RWPE1 (cell line): ENCODE measurements at places on chromosomes 1 and 21.

- DNase-seq = no peak
These were observed 19.3 kb downstream of the BEND5 start for GRCh38 chr1:48757363-48757762.

- no peak for DNase-seq
These were observed 9.2 kb downstream of the TTF2 start for GRCh38 chr1:117069220-117069844.

GRCh38 chr1:12345350-12346217, 115.8 kb downstream of the VPS13D start:
- DNase-seq = no peak

DNA sequence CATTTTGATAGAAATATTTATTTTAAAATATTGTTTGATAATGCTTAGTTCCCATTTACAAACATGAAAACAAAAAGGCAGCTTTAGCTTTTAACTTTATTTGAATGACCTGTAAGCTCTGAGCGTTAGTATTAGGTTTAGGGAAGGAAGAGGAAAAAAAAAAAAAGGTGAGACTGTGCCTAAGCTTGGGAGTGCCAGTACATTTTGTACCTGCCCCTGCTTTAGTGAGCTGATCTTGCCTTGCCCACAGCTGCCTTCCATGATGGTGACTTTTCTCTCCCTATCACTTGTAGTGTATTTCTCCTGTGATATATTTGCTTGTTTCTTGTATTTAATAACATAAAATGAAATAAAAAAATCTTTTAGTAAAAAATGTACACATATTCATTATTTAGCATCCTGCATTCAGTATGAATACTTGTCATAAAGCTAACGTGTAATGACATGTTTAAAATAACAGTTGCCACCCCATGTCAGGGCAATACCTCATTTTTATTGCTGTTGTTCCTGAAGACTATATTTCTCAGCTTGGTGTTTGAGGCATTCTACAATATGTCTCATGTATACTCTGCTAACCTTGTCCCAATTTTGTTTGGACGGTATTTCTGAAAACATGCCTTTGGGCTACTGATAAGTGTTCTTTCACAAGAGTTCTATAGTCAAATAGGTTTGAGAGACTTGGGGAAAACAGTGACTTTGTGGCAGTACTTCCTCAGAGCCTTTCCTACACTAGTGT, 76.3 kb downstream of the NEK7 start:
- peak; percentile 76 for DNase-seq

- peak; percentile 71 for DNase-seq
These were observed at the start of gene ADORA1 for GRCh38 chr1:203127666-203128430. Gene ADORA1 (plus strand): TSS chr1:203127726. CDS start chr1:203128842, 1,116 bp downstream.

GRCh38 chr1:169392406-169392805, 24.4 kb downstream of the BLZF1 start:
- DNase-seq = no peak

- DNase-seq = no peak
These were observed 2.9 kb downstream of the KRTCAP2 start for GRCh38 chr1:155170101-155170785.

GRCh38 chr1:75582725-75583261, 28.1 kb downstream of the SLC44A5 start:
- DNase-seq = no peak

DNA sequence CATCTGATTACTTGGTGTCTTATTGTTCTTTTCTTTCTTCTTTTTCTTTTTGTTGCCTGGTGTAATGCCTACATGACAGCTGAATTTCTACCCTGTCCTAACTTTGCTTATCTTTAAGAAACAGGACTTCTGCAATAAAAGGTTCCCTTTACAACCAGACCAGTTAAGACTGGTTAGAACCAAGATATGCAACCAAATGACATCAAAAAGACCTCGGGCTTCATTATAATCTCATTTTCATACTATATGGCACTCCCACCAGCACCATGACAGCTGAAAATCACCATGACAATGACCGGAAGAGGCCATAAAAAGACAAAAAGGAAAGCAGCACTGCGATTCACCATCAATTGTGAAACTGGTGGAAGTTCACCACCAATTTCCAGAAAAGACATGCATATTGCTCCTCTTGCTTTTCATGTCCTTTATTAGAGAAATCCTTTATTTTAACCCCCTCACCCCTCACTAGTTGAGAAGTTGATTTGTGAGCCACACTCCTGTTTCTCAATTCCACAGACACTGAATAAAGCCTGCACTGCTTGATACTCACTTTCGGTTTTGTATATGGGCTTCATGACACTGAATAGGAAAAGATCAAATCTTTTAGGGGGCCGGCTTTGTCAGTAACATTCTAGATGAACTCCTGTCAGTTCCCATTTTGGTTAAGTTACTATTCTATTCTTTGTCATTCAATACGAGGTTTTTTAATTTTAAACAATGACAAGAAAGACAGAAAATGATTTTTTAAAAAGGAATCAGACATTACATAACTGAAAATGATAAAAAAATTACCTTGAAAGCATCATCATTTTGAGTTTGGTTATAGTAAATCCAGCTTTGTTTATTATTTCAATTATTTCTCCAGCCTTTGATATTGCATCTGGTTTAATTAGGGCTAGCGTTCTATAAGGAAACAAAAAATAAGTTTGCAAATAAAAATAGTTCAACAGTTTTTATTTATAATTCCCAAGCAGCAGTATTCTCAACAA, 58.1 kb downstream of the NME7 start:
- DNase-seq = no peak

- DNase-seq = no peak
These were observed 52.7 kb downstream of the DHRS3 start for GRCh38 chr1:12565094-12565965.

DNA sequence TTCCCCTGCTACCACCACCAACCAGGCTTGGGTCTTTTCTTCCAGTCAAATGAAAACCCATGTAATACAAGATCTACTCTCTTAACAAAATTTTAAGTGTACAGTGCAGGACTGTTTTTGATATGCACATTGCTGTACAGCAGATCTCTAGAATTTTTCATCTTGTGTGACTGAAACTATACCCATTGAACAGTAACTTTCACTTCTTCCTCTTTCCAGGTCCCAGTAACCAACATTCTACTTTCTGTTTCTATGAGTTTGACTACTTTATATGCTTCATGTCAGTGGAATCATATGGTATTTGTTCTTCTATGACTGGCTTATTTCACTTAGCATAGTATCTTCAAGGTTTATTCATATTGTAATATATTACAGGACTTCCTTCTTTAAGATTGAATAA, 45.3 kb upstream of the PLPPR4 start:
- DNase-seq = no peak

GRCh38 chr1:904310-904950, 19.3 kb upstream of the SAMD11 start:
- peak; percentile 44 for DNase-seq

DNA sequence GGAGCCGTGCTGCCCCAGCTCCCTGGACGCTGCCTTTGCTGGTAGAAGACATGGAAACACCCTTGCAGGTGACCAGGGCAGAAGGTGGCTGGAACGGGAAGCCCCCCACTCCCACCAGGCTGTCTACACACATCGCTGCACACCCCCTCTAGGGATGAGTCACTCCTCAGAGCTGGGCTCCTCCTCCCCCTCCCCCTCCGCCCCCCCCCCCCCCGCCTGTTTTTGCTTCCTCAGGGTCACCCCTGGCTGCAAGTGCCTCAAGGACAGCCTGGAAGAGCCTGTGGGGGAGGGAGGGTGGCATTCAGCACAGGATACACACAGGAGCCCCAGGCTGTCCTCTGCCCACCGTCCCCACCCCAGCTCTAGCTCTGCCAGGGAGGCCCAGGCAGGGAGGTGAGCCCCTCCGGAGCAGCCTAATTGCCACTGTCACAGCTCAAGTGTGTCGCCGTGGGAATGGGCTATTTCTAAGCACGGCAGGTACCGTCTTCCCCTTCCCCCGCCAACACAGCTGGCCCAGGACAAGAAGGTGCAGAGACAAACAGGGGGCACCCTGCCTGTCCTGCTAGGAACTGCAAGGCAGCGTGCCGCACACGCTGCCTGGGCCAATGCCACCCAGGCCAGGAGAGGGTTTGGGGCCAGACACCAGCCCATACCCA, 2.5 kb downstream of the FNDC10 start:
- no peak for DNase-seq

- DNase-seq = no peak
These were observed 76.2 kb downstream of the EIF4G3 start for GRCh38 chr1:21100481-21100921.

- DNase-seq = no peak
These were observed 612.2 kb downstream of the SMYD3 start for GRCh38 chr1:245894843-245895242.

DNA sequence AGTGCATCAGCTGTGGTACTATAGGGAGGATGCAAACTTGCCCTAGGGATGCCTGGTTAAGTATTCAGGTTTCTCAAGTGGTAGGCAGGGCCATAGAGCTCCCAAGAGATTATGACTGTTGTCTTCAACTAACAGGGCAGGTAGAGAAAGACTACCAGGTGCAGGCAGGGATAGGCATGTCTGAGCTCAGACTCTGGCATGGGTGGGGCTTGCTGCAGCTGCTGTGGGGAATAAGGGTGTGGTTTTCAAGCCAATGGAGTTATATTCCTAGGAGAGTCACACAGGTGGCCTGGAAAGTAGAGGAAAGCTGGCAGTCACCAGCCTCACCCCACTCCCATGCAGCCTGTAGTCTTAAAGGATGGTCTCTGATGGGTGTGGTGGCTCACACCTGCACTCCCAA, 673.4 kb upstream of the ADGRL4 start:
- DNase-seq = no peak

DNA sequence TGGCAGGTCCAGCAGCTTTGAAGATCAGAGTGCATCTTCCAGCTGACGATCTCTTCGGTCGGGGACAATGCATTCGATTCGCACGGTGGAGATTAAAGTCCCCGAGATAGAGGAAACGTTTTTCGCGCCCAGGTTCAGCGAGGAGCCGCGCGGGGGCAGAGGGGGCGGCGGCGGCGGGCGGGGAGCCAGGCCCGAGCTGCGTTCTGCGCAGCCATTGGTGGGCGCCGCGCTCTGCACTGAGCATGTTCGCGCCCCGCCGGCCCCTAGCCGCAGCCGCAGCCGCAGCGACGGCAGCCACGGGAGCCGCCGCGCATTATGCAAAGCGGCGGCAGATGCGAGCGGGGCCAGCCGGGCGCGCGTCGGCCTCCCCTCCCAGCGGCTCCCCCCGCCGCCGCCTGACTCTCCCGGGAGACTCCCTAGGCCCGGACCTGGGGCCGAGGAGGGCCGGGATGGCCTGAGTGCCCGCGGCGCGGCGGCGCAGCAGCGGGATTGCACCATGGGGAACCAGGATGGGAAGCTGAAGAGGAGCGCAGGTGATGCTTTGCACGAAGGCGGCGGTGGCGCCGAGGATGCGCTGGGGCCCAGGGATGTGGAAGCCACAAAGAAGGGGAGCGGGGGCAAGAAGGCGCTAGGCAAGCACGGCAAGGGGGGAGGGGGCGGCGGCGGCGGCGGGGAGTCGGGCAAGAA, at the start of gene FMN2:
Gene FMN2, plus strand, starts transcription at position 270 of the 687 bp plus-strand sequence. Its CDS starts 227 bp downstream, at position 497.
- no peak for DNase-seq

DNA sequence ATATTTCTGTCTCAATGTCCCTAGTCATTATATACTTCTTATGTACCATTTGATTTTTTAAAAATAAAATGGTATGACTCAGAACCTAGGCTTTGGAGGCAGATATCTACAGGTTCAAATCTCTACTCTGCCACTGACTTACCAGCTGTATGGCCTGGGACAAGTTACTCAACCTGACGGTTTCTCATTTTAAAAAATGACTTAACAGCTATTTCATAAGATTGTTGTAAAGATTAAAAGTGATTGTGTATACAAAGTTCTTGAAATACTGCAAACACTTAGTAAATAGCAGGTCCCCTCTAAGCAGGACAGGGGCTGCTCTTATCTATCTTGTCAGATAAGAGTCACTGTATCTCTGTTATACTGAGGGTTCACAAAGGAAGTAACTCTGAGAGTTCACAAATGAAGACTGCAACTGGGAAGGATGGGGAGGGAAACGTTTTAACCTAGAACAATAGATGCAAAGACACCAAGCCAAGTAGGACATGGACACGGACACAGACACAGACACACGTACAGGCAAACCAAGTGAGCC, 2.6 kb downstream of the BCAR3 start:
- no peak for DNase-seq

DNA sequence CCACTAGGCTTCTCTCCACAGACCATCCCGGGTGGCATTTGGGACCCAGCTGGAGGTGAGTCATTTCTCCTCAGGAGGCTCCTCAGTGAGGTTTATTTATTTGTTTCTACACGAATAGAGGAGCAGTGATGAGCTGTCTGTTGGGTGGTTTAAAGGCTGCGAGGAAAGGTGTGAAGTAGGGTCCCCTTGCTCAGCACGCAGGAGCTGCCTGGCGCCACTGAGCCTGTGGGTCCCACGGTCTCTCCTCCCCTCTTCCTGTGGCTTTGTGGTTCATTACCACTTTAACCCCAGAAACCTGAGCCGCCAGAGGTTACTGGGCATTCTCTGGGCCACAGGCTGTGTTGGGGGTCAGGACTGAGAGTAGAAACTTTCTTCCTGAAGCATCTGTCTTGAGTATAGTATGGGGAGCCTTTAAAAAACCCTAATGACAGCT, 39.9 kb downstream of the IL6R start:
- DNase-seq = no peak

DNA sequence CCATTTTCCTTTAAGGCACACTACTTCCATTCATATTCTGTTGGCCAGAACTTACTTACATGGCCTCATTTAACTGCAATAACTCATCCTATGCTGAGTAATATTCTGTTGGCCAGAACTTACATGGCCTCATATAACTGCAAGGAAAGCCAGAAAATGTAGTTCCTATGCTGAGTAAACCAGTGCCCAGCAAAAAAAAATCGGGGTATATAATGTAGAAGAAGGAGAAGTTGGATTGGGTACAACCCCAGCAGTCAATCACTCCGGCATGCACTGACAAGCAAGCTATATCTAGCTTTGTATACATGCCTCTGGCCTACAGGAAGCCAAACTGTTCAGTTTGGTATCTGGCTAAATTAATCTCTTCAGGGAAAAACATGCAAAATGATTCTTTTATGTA, 39.4 kb upstream of the PPIH start:
- DNase-seq = no peak

- no peak for DNase-seq
These were observed 3.9 kb downstream of the TXNIP start for GRCh38 chr1:145992502-145992936.

DNA sequence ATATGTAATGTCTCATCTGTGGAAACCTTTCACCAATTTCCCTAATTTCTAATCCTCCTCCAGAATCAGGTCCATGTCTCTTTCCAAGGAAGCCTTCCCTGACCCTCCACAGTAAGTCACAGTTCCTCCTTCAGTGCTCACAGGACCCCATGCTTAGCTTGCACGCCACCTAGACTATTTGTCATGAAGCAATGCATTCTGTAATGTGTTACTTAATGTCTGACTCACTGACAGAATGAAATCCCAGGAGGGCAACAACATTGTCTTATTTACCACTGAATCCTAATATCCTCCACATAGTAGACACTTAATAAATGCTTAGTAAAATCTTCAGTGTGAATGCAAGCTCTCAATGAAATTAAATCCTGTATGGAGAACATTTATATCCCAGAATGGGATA, 245.9 kb upstream of the PLD5 start:
- no peak for DNase-seq

- no peak for DNase-seq
These were observed 415.9 kb downstream of the PTPRC start for GRCh38 chr1:199054694-199055093.

DNA sequence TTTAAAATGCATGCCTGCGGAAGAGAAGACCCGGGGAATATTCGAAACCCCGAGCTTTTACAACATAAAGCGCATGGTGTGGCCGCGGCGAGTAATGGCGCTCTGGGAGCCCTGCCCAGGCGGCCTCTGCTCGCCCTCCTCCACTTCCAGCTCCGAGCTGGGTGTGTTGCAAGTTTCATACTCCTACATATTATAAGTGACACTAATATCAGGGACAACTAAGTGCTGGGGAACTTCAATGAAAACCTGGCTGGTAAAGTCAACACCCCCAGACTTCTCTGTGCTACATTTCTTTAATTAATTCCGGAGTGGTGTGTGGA, 11.8 kb downstream of the SIM2 start:
- no peak for DNase-seq
